Memory B cell (primary cell): ENCODE measurements at places on chromosomes 12 and 14.

DNA sequence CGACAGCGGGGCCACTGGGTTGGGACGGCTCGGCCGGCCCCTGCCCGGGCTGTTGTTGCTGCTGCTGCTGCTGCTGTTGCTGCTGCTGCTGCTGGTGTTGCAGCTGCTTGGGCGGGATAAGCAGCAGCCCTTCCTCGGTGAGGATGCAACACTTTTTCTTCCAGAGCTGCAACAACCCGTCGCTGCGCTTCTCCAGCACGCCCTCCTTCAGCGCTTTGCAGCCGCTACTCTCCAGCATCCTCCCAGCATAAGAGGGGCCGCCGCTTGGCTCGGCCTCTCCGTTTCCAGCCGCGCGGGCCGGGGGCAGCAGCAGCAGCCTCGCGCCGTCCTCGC is 529 bp downstream of the PHLDA1 start:
- DNase-seq = no peak

DNA sequence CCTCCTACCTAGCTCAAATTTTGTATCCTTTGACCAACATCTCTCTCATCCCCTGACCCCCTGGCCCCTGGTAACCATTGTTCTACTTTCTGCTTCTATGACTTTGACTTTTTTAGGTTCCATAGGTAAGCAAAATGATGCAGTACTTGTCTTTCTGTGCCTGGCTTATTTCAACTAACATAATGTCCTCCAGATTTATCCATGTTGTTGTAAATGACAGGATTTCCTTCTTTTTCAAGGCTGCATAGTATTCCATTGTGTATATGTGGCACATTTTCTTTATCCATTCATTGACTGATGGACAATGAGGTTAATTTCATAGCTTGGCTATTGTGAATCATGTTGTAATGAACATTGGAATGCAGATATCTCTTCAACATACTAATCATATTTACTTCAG is 170.1 kb downstream of the DPY19L2 start:
- DNase-seq = no peak

GRCh38 chr12:56350662-56351061 is 9.2 kb downstream of the STAT2 start:
- DNase-seq = no peak

DNA sequence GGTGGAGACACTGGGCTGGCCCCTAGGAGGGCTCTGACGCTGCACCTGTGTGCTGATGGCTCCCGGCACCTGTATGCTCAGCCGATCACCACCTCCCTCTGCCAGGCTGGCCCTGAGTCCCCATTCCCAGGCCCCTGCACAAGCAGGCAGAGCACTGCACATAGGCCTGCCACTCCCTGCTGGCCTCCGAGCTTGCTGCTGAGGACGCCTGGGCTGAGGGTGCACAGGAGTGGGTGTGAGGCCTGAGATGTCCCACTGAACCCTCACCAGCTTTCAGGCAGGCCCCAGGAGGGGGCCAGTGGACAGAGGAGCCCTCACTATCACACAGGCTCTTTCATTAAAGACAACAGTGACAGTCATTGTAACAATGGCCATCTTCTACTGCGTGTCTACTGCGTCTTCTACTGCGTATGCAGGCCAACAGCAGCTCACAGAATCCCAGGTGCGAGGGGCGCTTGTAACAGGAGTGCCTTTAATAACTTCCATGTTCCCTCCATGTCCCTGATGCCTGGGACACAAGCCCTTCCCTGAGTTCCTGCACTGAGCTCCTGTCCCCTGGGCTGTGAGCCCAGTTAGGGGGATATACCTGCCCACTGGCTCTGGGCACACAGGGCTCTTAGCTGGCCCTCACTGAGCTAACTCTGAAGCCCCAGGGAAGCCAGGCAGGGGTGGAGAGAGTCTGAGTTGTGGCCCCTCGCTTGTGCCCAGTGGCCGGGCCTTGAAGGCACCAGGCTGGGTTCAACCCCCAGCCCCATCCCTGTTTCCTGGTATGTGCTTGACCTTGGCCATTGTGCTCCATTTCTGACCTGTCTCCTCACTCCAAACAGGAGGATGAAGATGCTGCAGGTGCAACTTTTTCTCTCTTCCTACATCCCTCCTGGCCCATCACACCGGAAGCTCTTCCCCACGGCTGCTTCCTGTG is 71.3 kb downstream of the PRIMA1 start:
- DNase-seq = no peak

DNA sequence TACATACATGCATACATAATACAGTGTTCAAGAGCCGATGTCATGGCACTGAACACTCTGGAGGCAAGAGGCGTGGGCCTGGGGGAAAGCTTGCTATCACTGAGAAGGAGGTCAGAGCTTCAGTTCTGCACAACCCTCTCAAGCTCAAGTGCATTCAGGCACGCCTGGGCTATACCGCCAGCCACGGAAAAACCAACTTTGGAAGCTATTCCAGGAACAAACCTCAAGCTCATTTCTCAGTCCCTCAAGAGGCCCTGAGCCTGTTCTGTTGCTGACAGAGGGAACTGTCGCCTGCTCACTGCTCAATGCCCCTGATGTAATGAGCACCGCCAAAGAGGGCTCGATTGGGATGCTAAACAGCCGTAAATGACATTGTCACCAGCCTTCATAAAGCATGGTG is 9.2 kb downstream of the NOS1 start:
- no peak for DNase-seq

DNA sequence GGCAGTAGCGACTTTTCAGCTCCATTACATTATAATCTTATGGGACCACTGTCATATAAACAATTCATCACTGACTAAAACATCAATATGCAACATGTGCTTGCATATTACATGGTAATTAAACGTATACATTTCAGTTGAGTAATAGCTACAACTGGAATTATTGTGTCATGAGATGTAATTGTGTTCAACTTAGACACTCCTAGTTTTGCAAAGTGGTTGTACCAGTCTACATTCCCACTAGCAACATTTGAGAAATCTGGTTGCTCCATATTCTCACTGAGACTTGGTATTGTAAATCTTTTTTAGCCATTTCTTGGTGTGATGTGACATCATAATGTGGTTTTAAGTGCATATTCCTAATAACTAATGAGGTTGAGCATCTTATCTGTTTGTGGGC is 90.0 kb downstream of the CAPZA3 start:
- DNase-seq = no peak

DNA sequence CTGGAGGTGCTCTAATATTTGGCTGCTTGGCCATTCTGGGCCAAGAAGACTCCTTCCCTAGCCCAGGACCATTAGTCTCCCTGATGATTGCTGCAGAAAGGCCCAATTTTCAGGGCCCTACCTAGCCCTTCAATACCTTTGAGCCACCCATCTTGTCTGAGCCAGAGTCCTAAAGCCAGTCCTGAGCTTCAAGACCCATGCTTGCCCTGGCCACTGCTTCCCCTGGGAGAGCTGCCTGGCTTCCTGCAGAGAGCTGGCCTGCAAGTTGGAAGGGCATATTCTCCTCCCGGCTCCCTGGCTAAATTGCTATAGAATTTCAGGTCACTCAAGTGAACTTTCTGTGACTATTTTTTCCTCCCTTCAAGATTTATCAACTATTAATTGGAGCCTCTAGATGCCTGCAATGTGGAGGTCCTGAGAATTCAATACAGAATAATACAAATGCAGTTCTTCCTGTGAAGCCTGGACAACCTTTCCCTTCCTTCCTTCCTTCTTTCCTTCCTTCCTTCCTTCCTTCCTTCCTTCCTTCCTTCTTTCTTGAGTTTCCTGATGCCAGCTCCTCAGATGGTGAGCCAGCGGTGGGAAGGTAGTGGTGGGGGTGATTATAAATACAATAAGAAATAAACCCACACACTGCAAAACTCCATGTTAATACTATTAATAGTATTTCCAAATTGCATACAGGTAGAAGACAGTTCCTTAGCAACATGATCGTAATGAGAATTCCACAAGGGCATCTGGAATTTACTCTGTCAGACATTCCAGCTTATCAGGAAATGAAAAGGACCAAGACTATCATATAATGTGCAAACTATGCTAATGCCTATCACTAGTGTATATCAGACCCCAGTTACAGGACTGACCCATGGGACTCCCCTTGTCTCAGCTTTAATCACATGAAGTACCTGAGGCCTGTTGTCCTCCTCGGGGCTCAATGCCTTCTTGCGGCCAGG is 108.1 kb downstream of the ZFP36L1 start:
- DNase-seq = no peak

GRCh38 chr12:81176796-81177195 is 98.9 kb downstream of the ACSS3 start:
- no peak for DNase-seq

- no peak for DNase-seq
These were observed 3.2 kb downstream of the OSBPL8 start for GRCh38 chr12:76556368-76556767.

GRCh38 chr12:26125400-26126339 is 833 bp upstream of the BHLHE41 start:
- DNase-seq = peak; percentile 58
